Esophagus squamous epithelium (tissue), 5 donors: ENCODE measurements at places on chromosomes 7 and 10.

DNA sequence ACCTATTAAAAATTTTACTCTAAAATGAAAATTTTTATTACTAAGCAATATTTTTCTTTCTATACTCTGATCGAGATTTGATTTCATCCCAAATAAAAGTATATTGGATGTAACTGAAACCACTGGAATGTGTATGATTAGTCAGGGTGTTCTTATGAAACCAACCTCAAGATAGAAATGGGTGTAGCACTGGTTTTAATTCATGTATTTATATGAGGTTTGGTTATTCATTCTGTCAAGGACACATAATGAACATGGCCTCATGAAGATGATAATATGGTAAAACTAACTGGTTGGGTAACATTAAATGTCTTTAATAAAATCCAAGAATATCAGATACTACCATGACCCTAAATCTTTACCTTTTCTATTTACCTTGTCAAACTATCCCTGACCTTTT, 197.7 kb downstream of the SEMA3A start:
- DNase-seq, result no peak

- DNase-seq, result no peak
Observed at GRCh38 chr7:38686888-38687287, 55.7 kb upstream of the AMPH start.

GRCh38 chr10:58921421-58921855, 255.0 kb upstream of the PHYHIPL start:
- no peak for DNase-seq

DNA sequence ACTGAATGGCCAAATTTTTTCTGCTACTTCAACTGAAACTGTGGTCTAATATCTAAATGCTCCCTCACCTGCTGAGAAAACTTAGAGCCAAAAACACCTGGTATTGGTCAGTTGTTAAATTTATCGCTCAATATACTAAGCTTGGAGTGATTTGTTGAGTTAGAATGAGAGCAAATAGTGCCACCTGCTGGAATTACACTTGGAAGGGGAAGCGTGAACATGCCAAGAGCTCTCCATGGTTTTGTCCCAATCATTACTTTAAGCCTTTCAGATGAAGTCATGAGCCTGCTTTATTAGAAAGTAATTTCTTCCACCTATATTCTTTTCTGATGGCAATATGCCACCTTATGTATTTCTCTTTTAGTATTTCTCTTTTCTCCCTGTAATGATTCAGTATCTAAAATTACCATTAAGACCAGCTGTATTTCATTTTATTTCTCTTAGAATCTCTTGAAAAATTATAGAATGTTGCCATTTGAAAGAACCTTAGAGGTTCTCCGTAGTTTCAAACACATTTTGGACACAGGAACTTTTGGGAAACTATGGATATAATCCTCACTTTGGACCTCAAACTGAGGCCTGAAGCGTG, 447.8 kb upstream of the C7orf33 start:
- DNase-seq, result no peak

DNA sequence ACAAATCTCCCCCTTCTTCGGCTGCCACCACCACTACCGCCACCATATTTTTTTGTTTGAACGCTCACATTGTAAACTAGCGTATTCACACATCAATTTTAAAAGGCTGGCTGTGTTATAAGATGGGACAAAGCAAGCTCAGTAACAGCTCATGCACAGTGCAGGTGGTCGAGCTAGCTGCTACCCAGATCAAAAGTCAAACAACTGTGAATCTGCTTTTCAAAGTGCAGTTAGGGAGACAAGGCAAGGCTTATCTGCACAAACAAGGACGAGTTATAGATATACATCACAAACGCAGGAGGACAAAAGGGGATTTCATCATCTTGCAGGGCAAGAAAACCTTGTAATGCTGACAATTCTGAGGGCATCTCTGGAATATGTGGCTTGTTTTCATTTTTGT, 231.6 kb downstream of the VTI1A start:
- DNase-seq, result no peak

GRCh38 chr7:84105586-84105985, 89.0 kb downstream of the SEMA3A start:
- DNase-seq, result no peak

GRCh38 chr7:55099066-55099820, 80.4 kb downstream of the EGFR start:
- DNase-seq, result no peak

DNA sequence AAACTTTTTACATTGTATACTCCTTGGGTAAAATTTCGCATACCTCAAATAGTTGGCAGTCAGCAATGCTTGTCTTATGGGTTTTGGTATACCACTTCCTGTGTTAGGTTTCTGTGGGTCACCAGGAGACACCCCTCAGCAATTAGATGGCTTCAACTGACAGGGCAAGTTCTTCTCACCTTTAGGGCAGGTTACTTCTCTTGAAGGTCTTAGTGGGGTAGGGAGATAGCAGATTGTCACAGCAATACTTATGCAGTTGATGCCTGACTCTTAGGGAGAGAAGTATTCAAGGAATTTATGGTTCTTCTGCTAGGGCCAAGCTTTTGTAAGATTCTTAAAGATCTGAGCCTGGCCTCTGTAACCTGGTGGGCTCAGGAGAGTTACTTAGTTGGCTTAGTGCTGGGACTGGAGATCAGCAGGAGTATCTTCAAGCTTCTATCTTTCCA, 42.9 kb downstream of the MKLN1 start:
- no peak for DNase-seq

- DNase-seq, result no peak
Observed at GRCh38 chr7:138477581-138477980, 17.5 kb downstream of the TRIM24 start.

DNA sequence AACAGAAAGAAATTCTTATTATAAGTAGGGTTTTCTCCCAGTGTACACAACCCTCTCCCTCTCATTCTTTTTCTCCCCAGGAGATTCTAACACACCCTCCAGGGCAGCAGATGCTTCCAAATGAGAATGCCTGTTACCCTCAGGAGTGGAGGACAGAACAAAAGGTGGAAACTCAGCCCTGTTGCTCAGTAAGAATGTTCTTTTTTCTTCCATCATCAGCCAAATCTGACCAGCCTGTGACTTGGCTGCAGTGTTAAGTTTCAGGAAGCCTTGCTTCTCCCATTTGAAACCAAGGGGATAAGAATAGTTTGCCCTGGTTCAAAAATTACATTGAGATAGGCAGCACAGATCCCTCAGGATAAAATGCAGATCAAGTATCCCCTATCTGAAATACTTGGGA, 77.5 kb upstream of the EEPD1 start:
- no peak for DNase-seq

- DNase-seq, result no peak
Observed at GRCh38 chr10:10489805-10490571, 527.7 kb upstream of the CELF2 start.

DNA sequence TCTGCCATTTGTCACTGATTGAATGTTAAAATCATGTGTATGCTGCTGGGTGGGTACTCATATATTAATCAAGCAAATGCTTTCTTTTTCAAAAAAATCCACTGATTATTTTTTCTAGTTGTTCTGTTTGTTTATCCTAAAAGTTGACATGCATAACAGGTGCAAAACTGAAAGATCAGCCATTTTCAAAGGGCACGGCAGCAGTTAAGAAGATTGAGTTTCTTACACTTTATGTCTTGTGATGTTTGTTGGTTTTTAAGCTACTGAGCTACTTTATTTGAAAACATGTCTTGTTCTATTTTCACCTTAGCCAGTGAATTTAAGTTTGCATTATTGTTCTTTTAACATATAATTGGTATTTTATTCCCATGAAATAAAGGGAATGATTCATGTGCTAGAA, 45.8 kb downstream of the PPP1R3A start:
- no peak for DNase-seq

DNA sequence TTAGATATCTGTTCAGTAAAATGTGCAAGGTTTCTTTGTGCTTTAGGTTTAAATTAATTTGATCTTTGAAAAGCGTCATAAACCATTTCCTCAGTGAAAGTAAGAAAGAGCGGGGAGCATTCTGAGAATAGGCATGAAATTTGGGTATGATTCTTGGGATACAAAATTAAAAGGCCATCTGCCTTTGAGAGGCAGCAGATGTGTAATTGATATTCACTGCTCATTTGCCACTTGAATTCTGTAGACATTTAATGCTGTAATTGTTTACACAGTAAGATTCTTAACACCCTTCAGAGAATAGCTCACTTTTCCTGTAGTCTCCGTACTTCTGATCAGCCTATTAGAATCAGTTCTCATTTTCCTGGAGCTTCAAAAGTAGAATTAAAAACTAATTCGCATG, 18.7 kb downstream of the FRMD4A start:
- no peak for DNase-seq

- no peak for DNase-seq
Observed at GRCh38 chr7:51190969-51191368, 125.6 kb downstream of the COBL start.

DNA sequence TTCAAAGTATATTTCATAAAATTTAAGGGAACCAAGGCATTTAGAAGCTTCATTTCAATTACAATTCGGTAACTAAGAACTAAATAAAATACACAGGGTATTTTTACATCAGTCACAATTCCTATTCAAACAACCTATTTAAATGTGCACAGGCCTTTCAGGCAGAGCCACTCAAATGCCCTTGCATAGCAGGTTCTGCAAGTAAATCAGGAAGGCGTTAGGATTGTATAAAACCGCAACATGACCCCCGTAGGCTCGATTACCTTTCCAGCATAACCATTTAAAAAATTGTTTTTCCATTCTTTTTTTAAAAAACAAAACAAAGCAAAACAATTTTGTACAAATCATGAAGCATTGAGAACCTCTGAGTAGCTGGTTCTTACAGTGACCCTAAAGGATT, 289.9 kb upstream of the SP8 start:
- no peak for DNase-seq

DNA sequence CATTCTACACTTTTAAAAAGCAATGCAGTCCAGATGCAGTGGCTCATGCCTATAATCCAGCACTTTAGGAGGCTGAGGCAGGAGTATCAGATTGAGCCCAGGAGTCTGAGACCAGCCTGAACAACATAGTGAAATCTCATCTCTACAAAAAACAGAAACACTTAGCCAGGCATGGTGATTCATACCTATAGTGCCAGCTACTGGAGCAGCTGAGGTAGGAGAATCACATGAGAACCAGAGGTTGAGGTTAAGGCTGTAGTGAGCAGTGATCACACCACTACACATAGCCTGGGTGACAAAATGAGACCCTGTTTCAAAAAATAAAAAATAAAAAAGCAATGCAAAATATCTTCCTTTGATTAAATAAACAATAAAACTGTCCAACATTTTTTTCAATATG, 205.2 kb downstream of the GRM8 start:
- no peak for DNase-seq

DNA sequence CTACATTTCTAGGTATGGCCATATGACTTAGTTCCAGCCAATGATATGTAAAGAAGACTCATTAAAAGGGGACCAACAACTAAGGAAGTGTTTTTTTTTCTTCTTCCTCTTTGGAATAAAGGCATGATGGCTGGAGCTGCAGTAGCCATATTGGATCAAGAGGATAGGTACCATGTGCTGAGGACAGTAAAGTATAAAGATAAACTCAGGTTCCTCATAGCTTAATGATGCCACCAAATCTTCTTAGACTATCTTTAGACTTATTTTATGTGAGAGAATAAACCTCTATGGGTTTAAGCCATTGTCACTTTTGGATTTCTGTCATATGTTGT, 85.3 kb downstream of the ANLN start:
- DNase-seq, result no peak

- no peak for DNase-seq
Observed at GRCh38 chr7:2255145-2256139, 13.4 kb downstream of the NUDT1 start.

- no peak for DNase-seq
Observed at GRCh38 chr7:70704831-70705346, 427.1 kb upstream of the GALNT17 start.

- no peak for DNase-seq
Observed at GRCh38 chr10:86960003-86960862, 1.8 kb downstream of the SNCG start.

DNA sequence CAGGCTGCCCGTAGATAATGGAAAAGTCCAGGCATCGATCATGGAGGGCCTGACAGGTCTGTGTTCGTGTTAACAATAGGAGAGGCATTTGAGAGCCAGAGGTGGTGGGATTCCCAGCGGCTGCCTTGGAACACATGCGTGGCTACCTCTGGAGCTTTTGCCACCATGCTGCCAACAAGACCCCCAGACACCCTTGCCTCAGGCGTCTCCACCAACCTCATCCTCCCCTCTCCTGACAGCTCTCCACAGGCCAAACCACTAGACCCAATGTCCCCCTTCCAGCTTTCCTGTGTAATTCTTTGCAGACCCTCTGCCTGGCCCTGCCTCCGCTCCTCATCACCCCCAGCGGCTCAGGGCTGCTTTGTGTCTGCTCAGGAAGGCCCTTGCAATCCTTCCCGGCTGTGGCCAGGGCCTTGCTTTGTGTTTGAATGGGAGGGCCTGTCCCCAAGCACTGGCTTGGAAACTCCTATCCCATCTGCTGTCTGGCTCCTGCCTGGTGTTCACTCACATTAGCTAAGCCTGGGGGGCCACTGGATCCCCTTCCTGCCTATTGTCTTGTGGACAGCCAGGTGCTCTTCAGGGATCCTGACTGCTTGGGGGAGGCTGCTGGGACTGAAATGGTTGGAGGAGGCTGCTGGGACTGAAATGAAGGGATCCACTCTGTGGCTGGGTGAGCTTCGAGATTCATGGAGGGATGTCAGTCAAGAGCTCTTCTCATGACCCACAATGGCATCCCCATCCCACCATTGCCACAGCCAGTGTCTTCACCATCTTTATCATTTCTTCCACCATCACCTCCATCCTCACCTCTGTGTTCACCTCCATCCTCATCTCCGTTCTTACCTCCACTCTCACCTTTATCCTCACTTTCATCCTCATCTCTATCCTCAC, 60.8 kb upstream of the ELN start:
- DNase-seq, result no peak

- DNase-seq, result no peak
Observed at GRCh38 chr10:132395704-132396493, 1.1 kb upstream of the PWWP2B start.

GRCh38 chr7:127751490-127752448, 99.8 kb downstream of the SND1 start:
- no peak for DNase-seq
